HuH-7 (cell line): ENCODE measurements at places on chromosomes 1 and 21.

DNA sequence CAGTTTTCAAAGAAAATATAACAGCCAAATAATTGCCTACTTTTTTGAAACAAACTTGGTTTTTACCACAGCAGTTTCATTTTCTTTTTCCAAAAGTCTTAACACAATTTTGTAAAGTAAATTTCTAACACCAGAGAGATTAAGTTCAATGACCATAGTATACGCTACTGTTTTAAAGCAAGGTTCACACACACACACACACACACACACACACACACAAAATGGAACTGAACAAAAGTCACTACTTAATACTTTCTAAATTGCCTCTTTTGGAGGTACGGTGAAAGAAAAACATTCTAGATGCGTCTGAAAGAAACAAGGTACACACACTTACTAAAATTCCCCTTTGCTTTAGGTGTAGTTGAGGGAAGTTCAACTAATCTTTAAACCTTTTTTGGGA, 30.1 kb downstream of the C21orf91 start:
- DNase-seq: no peak

DNA sequence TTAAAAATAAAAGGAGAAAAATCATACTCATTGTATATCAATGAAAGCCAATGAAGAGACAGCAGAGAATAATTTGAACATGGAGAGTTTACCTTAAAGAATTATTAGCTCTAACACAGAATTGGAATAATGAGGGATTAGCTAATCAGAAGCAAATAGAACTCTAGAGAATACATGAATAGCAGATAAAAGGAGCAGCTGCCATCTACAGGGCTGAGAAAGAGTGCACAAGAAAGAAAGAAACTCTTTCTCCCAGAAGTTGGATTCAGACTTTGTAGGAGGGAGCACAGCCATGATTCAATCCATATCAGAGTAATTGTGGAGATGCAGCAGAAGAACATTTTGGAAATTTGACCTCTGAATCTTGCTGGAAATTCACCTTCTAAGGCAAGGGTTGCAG, 1171.2 kb downstream of the PLA2G4A start:
- peak; percentile 10 for DNase-seq

- no peak for DNase-seq
Measured at GRCh38 chr1:152972196-152972886, 1.9 kb downstream of the SPRR4 start.

DNA sequence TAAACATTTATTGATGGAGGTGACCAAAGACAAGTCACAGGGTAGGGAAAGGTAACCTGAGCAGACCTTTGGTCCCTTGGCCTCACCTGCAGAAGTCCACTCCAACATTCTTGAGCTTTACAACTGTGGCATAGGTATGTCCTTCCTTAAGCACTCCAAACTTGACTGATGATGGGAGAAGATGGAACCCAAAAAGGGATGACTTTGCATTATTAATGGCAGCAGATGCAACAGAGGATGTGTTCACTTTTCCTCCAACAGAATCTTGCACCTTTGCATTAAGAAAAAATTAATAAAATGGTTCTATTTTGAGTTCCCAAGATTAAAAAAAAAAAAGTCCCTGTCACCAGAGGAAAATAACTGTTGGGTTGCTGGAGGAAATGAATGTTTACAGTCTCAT, 42.2 kb downstream of the WDR3 start:
- no peak for DNase-seq

GRCh38 chr1:25146451-25146855, 85.8 kb downstream of the SYF2 start:
- no peak for DNase-seq

DNA sequence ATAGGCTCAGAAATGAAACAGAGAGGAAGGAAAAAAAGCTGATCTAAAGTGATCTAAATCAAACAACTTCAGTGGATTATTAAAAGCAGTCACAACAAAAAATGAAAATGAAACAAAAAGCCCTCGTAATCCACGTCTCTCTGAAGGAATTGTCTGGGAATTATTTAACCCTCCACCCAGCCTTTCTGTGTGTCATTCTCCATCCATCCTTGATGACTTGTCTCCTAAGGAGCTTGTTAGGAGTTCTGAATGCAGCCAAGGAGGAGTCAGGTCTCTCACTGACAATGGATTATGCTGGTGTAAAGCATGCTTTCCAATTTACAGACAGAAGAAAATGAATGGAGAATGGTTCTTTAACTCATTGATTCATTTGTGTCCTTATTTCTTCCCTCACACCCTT, 359.3 kb upstream of the RUNX1 start:
- no peak for DNase-seq

GRCh38 chr1:177914603-177915002, 55.3 kb downstream of the SEC16B start:
- no peak for DNase-seq

GRCh38 chr1:7104339-7104738, 319.1 kb downstream of the CAMTA1 start:
- DNase-seq: no peak

DNA sequence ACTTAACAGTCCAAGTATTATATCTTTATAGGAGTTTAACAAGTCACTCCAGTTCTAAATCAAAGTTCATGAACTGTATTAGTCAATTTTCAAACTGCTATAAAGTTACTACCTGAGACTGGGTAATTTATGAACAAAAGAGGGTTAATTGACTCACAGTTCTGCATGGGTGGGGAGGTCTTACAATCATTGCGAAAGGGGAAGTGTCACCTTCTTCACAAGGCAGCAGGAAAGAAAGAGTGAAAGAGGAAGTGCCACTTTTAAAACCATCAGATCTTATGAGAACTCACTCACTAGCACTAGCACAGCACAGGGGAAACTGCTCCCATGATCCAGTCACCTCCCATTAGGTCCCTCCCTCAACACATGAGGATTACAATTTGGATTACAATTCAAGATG, 70.0 kb downstream of the CLCA4 start:
- DNase-seq: no peak

DNA sequence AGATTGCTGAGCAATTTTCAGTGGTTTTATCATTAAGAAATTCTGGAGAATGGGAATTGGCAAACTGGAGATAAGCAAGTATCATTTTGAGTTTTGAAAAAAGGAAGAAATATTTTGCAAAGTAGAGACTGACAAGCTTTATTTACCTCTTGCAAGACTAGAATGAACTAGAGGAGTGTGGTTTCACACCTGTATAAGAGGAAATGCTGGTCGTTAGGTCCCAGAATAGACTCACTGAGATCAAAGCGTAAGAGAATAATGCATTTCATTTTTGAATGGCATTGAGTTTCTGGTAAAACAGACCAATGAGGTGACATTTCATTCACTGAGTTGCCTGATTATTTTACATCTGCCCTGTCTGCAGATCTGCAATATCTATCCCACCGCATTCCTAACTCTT, 308.1 kb downstream of the ADGRL2 start:
- no peak for DNase-seq

GRCh38 chr1:240635466-240636256, 23.7 kb upstream of the GREM2 start:
- no peak for DNase-seq

- DNase-seq: no peak
Measured at GRCh38 chr1:154657556-154657955, 49.6 kb upstream of the ADAR start.

DNA sequence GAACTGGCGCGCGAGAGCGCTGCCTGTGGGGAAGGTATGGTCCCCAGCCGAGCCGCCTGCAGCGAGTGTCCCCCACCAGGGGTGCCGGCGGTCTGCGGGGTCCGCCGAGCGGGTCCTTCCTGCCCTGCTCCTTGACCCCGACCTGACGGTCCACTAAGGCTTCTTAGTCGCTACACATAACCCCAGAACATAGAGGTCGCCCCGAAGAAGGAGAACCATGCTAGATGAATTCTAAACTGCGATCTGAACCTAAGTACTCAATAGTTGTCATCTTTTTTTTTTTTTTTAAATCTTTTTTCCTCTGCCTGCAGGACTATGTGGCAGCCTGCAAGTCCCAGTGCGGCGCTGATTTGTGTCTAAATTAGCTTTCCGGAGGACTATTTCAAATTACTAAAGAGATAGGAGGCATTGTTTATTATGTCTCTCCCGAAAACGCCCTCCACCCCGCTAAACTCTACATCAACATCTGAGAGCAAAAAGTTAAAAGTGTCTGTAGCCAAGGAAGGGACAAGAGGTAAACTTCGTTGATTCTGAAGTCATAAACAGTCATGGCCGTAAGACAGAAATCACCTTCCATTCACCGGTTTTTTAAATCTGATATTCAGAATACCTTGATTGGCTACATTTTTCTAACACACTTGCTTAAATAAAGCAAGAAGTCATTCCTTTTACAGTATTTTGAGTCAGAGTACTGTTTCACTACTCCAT, 476 bp downstream of the AXDND1 start:
- DNase-seq: peak; percentile 19

DNA sequence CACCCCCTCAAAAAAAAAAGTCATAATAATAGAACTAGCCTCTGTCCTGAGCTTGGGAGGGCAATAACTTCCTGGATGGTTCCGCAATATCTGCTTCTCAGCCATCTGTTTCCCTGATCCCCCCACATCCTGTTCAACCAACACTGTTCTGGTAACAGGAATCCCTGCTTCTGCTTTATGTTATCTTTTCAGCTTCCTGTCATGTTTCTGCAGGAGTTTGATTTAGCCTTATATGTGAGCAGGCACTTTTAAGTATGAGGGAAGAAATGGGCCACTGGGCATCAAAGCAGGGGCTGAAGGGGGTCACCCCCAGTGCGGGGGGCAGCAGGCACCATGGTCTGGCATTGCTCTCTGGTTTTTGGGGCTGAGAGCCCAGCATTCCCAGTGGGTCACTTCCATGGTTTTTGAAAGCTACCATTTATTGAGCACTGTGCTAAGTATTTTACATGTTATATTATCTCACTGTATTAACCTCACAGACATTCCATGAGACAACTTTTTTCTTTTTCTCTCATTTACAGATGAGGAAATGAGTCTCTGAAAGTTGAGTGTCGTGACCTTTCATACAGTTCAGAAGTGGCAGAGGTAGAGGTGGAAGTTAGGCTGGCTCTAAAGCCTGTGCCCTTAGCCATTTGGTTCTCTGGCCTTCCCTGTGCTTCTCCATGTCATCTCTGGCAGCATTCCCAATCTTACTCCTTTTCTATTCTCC, 61.9 kb downstream of the DNTTIP2 start:
- no peak for DNase-seq

DNA sequence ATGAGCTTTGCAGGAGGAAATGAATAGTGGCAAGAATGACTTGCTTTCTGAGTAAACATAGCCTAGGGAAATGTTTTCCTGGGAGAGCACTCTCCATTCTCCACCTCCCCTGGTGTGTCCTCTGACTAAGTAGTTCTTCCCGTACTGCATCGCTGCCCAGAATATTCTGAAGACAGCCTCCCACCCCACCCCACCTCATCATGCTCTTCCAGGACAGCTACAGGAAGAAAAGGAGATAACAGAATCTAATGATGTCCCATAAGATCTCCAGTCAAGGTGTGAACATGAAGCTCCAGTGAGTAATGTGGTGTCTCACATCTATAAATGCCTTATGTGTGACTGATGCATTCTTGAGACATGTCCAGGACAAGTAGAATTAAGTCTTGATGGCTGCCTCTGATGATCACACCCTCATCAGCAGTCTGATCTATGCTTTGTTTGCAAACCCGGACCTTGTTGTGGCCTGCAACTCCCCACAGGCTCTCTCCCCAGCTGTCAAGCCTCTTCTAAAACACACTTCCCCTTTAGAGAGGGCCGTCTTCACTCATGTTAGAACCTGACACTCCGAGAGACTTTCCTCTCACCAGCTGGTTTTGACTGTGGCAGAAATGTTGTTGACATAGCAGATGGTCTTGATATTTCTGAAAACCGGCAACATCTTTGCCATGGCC, 183.0 kb downstream of the CYYR1 start:
- no peak for DNase-seq

- no peak for DNase-seq
Measured at GRCh38 chr1:214019499-214019898, 31.7 kb downstream of the PROX1 start.

DNA sequence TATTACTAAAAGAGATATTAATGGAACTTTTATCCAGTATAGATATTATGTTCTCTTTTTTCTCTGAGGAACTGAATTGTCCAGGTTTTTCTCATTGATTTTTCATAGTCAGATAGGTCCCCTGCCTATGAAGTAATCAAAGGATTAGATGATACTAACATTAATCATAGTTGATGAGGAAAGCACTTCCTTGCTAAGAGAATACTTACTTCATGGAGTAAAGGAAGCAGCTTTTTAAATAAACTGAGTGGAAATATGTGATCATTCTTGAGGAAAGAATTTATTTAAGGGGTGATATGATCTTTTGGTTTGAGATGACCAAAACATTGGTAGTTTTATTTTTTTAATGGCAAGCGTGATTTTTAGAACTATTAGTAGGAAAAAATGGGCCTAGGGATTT, 58.9 kb downstream of the SWT1 start:
- no peak for DNase-seq

GRCh38 chr1:203625628-203626019, 1.0 kb upstream of the ATP2B4 start:
- DNase-seq: peak; percentile 37

DNA sequence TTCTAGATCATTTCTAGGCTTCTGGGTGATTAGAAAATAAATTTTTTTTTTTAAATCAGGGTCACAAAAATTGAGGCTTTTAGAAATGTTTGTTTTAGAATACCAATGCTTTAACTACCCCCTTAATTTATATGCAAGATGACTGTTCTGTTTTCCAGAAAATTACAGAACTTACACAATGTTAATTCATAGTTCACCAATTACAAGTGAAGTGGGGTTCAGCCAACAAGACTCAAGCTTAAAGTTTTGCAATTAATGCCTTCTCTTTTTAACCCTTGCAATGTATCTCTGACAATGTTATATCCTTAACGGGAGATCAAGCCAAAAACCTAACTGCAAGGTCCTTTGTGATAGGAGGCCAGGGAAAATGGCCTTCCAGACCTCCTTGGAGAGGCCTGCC, 5.6 kb downstream of the PRELP start:
- no peak for DNase-seq

- DNase-seq: no peak
Measured at GRCh38 chr1:116334868-116335635, 38.0 kb upstream of the ATP1A1 start.

GRCh38 chr1:3954170-3955169, 54.4 kb upstream of the C1orf174 start:
- no peak for DNase-seq

- no peak for DNase-seq
Measured at GRCh38 chr1:178493301-178493741, 3.4 kb downstream of the CLEC20A start.
